H7 (cell line): ENCODE measurements at places on chromosomes 12 and 14.

GRCh38 chr12:122975790-122976647 is 975 bp downstream of the OGFOD2 start:
- no peak for DNase-seq

DNA sequence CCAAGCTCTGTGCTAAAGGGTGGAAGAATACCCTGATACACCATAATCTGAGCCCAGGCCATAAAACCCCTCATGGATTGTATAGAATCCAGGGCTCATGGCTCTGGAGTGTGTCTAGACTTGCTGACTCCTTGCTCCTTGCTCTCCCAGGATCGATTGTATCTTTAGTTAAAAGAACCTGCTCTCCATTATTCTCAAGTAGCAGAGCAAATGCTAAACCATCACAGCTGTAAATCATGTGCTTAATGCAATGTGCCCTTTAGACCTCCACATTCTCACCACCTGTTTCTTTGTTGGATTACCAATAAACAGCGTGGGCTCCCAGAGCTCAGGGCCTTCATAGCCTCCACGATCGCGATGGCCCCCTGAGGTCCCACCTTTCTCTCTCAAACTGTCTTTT is 411.6 kb upstream of the FBXO33 start:
- DNase-seq, result no peak

DNA sequence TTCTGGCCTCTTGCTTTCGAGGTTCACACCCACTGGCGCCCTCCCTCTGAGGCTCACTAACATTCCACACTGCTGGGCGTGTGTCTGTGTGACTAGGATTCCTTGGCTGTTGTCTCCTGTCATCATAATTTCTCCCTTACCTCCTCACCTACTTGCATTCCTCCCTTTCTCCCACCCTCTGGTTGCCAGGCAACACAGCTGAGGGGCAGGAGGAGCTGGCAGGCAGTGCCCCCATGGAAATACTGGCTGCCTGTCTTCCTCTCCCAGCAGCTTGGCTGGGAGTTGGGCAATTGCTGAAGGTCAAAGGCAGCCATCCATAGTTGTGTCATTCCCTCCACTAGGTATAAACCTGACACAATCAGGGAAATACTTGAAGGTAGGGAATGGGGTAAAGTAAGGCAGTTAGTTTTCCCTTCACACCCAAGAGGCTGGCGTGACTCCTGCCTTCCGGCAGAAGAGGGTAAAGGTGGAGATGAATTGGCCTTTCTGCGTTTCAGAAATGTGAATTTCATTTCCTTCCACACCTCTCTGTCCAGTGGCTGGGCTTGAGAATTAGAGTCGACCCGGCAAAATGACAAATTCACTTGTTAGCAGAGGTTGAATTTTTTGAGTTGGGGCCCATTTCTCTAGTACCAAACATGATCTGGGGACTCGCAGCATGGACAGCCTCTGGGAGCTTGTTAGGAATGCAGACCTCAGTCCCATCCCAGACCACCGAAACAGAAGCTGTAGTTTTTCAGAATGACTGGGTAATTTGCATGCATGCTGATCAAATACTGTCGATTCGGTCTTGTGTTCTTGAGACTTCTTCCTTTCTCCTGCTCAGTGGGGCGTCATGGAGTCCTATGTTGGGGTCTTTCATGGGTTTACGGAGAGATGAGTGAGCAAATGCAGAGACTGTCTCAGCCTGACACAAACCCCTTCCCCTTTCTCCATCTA is 24.3 kb upstream of the EMP1 start:
- DNase-seq, result peak; percentile 47

DNA sequence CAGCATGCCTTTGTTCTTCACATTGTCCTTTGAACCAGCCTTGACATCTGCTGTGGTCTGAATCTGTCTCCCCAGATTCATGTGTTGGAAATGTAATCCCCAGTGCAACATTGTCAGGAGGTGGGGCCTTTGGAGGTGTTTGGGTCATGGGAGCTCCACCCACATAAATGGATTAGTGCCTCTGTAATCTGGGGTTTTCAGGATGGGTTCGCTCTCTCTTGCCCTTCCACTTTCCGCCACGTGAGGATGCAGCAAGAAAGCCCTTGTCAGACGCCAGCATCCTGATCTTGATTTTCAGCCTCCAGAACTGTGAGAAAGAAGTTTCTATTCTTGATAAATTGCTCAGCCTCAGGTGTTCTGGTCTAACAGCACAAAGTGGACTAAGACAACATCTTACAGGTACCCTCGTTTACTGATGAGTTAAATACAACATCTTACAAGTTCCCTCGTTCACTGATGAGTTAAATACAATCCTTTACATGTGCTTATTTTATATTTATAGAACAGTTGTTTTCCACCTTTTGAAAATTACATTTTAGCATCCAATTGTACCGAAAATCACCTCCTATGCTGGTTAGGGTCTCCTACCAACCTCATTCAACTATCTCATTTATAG is 54.4 kb upstream of the RIMBP2 start:
- DNase-seq, result no peak

GRCh38 chr14:75702122-75702521 is 41.1 kb downstream of the TTLL5 start:
- DNase-seq, result no peak

GRCh38 chr12:57465747-57466505 is 6.3 kb downstream of the GLI1 start:
- no peak for DNase-seq

GRCh38 chr12:116101991-116102390 is 175.5 kb downstream of the MED13L start:
- no peak for DNase-seq

GRCh38 chr12:71045781-71046180 is 112.0 kb downstream of the TSPAN8 start:
- no peak for DNase-seq
